ENCODE measurements at places on chromosomes 1 and 21. TPM values are rescaled to one million over a fixed set of nuclear protein-coding genes. Genes with fewer than 3 reads are reported as not detected.

DNA sequence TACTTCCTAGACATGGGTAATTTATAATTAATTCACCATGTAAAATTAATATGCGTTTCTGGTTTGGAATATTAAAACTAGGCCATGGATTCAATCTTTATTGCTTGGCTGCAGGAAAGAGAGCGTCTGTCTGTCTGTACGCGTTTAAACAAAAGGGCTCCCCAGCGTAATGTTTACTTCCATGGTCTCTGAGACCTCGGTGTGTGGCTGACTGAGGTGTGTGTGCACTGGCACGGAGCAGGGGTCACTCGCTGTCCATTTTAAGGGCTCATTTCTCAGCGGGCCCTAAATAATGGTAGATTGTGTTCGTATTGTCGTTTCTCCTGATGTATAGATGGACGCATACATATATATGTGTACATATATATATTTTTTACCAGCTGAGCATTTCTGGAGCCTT lies 119.6 kb downstream of the ATG4C start:
- no peak for DNase-seq

GRCh38 chr1:209404577-209404976 lies 178.9 kb upstream of the CAMK1G start:
- DNase-seq = no peak

DNA sequence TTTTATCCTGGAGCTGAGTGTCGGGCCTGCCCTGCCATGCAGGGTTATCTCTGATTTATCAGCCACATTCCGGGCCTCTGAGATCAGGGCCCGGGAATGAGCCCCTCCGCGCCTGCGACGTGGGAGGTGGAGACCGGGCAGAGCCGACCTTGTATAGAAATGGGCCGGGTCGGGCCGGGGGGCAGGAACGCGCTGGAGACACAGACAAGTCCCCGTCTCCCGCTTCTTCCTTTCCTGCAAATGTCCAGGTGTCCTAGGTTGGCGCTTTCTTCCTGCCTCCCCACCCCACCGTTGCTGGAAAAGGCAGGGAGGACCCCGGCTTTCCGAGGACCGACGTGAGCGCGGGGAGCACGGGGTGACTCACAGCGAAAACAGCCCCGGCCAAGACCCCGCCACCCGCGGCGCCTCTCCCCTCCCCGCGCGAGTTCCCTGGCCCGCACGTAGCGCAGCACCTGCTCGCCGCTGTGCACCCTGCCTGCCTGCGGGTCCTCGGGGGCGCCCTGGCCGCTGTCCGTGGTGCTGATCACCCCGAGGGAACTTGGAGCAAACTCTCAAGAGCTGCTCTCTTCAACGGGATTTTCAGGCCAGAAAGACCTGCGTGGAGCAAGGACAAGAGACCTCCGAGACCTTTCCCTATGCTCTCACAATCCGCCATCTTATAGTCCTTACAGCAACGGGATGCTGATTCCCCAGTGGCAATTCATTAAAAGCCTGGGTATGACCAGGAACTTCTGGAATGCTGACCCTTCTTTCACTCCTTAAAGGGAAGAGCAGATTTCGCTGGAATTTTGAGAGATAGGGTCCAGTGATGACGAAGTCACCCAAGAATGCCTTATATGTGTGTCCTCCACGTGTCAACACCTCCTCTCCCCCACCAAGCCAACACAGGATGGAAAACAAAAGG lies 475 bp upstream of the NPPB start:
- DNase-seq = peak; percentile 76

DNA sequence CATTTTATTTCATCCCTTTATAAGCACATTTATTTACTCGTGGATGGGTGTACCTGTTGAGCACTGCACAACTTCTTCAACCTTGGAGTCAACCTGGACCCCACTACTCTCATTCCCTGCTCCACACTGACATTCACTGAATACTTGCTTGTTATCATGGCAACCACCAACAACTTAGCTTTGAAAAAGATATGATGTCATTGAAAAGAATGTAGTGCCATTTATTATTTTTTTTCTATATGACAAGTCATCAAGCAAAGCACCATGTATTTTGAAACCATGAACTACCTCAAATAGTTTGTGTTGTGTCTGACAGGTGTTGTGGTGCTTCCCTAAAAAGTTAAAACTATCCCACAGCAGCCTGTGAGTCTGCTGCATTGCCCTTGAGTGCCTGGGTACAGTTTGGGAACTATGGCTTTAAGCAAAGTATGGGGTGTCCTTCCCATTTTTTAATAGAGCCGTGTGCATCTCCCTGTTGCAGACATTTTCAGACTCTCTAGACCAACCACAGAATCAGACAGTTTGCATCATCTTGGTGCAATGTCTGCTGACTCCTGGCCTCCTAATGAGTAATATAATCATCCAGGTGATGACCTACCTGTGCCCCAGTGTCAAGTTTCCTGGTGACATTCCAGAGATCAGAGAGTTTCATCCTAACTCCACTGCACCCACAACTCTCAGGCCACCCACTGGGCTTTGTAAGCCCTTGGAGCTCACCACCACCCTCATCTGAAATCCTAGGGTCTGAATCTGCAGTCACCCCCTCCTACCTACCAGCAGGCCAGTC lies 339.7 kb upstream of the PROX1 start:
- DNase-seq = no peak

GRCh38 chr1:28871631-28872401 lies 42.6 kb upstream of the EPB41 start:
- DNase-seq = no peak

DNA sequence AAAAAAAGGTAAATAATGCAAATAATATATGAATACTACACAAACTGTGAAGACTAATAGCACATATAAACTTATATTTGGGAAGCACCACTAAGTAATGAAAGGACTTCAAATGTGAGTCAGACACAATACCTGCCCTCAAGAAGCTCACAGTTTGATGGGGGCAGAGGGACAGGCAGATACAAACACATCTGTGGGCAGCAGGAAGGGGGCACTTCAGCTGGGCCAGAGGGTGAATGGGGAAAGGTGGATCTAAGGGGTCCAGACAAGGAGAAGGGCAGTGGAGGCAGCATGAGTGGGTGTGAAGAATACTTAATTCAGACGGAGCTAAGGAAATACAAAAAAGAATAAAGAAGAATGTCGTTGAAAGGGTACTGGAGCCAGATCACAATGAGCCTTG lies 114.2 kb downstream of the TGFBR3 start:
- no peak for DNase-seq

DNA sequence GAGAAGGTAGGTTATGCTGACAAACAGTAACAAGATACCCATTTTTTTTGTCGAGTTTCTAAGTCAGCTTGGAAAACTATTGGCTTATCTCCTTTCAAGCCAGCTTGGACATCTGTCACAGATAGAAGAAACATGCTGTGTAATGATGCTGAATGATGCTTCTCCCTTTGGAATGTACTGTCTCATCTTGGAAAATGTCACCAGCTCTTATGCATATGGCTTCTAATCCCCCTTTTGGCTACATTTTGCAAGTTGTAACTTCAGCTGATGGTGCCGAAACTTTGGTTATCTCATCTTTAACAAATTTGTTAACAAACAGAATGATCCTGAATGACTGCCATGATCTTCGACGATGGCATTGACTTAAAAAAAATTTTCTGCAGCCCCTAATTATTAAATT lies 68.8 kb upstream of the ST6GALNAC3 start:
- no peak for DNase-seq

GRCh38 chr1:117051224-117052064 lies 8.7 kb upstream of the TTF2 start:
- DNase-seq = peak; percentile 51

GRCh38 chr1:36650200-36651065 lies 167.7 kb upstream of the CSF3R start:
- peak; percentile 72 for DNase-seq

DNA sequence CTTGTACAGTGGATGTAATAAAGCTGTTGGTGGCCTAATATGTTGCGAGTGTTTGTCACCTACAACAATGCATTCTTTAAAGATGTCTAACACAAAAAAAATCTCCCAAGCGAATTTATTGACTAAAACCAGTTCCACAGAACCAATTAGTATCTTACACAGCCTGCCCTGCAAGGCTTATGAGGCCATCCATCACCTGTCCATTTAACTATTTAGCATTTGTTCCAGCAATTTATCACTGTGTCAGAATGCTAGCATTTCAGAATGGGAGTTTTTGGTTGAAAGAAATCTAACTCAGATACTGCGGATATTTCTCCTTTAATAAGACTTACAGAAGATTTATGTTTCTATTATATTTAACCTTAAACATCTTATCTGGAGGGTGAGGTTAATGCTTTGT lies 831.1 kb upstream of the PRMT6 start:
- no peak for DNase-seq

VTCN1 gene
- total RNA-seq = 0.25 TPM

LRRC8D gene
- 8.2 TPM for total RNA-seq

FAM151A gene
- total RNA-seq = 0.15 TPM

CHTOP gene
- total RNA-seq = 62.8 TPM

BGLAP gene
- total RNA-seq = 0.54 TPM

C1orf74 gene
- total RNA-seq = 2.6 TPM

FNDC5 gene
- total RNA-seq = 151 TPM

Measured in right cardiac atrium (tissue), 5 donors.